ENCODE measurements at places on chromosomes 5 and 9. TPM values are rescaled to one million over a fixed set of nuclear protein-coding genes. Genes with fewer than 3 reads are reported as not detected.

Gene C9orf50
- not detected for total RNA-seq

Gene PCDHA9
- not detected for total RNA-seq

Gene C9
- not detected for total RNA-seq

Gene SPAAR
- 6.3 TPM for total RNA-seq

Gene ARL14EPL
- total RNA-seq = not detected

Gene CPLANE1
- total RNA-seq = 9.0 TPM

Gene SLC45A2
- total RNA-seq = not detected

Gene SMC5
- 15.0 TPM for total RNA-seq

Gene LRRC19
- total RNA-seq = not detected

DNA sequence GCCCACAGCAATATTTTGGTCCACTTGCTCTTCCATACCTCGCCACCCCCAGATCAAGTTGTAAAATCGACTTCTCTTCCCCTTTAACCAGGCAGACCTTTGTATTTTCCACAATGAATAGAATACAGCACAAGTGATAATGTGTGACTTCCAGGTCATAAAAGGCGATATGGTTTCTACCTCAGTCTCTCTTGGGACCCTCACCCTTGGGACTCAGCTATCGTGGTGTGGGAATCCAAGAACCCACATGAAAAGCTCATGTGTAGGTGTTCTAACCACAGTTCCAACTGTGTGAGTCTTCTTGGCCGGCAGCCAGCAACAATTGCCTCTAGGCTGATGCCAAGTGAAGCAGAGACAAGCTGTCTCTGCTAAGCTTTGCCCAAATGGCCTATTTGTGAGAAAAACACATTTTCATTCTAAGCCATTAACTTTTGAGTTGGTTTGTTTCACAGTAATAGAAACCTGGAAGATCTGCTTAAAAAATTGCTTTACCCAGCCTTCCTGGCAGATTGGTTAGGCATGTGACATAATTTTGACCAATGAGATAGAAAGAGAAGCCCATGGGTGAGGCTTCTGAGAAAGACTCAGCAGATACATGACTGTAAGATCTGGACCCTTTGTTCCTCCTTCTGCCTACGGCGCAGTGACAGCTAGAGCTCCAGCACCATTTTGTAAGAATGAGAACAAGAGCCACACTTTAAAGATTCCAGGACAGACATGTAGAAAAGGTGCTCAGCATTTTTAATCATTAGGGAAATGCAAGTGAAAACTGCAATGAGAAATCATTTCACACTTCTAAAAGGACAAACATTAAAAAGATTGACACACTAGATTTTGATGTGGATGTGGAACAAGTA is 18.3 kb upstream of the MLLT3 start:
- H3K4me1 ChIP-seq = no peaks in the 10 kb centered on the region
- no peaks in the 10 kb centered on the region for H3K36me3 ChIP-seq
- DNase-seq = no peak
- no peak overlapping the region for H3K27ac ChIP-seq
- H3K4me3 ChIP-seq = no peak overlapping the region

- H3K4me1 ChIP-seq = no peaks in the 10 kb centered on the region
- no peak for DNase-seq
- H3K36me3 ChIP-seq = no peaks in the 10 kb centered on the region
- no peaks in the 10 kb centered on the region for H3K27me3 ChIP-seq
- no peak overlapping the region for H3K27ac ChIP-seq
These were observed 696.9 kb downstream of the MAT2B start for GRCh38 chr5:164202338-164202737.

DNA sequence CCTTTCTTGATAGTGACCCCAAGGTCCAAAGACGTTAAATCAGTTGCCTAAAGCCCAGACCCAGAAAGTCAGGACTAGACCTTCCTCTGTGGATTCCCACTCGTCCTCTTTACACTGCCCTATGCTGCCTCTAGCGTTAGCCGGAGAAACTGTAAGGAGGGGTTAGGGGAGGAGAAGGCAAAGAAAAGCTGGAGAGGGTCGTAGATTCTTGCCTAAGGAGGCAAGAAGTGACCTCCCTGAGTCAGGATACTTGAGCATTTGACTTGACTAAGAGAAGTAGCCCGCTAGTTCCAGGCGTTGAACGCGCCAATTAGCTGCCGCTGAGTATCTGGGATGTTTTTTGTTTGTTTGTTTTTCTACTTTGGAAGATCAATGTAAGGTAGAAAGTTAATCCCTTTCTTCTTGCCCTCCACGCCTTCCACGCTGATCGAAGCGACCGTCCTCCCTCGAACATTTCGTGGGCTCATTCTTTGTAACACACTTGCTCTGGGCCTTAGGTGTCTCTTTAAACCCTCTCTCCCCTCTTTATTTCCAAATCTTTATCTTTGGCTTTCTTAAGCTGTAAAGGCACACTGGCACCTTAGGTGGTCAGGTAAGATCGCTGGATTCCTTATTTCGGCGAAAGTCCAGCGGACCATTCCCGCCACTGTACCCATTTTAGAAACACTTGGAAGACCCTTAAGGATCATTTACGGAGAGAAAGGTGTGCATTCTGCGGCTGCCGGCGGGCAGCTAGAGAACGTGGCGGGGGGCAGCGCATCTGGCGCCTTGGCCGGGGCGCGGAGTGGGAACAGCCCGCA is 5.1 kb upstream of the RGMB start:
- no peaks in the 10 kb centered on the region for H3K27me3 ChIP-seq
- H3K4me3 ChIP-seq = peak overlapping the region; percentile 55
- H3K27ac ChIP-seq = peak overlapping the region; percentile 78
- no peak for DNase-seq
- no peaks in the 10 kb centered on the region for H3K4me1 ChIP-seq
- no peaks in the 10 kb centered on the region for H3K36me3 ChIP-seq

GRCh38 chr5:147390654-147391225 is 119.1 kb downstream of the DPYSL3 start:
- no peak overlapping the region for H3K27ac ChIP-seq
- DNase-seq = no peak
- no peaks in the 10 kb centered on the region for H3K4me1 ChIP-seq
- H3K27me3 ChIP-seq = no peaks in the 10 kb centered on the region
- H3K4me3 ChIP-seq = no peak overlapping the region
- H3K36me3 ChIP-seq = peaks cover 15% of the 10 kb centered on the region

- peak overlapping the region; percentile 57 for H3K4me3 ChIP-seq
- H3K27ac ChIP-seq = peak overlapping the region; percentile 99
- H3K27me3 ChIP-seq = no peaks in the 10 kb centered on the region
- no peaks in the 10 kb centered on the region for H3K36me3 ChIP-seq
- H3K4me1 ChIP-seq = peaks cover 65% of the 10 kb centered on the region
- DNase-seq = no peak
These were observed 682 bp upstream of the SPTAN1 start for GRCh38 chr9:128551657-128552152.

DNA sequence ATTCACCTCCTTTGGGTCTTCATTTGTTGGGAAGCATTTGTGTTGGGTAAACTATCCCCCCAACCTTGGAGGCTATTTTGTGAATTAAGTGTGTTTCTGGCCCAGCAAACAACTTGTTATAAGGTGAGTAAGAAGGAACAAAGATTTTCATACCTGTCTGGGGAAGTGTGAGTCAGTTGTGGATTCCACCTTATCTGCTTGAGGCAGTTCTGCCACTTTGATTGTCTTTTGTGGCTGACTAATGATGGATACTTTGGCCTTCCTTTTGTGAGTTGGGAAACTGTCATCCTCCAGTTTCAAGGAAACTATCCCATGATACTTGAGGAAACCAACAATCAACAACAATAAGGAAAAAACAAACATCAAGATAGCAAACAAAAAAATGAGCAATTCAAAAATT is 24.6 kb upstream of the CER1 start:
- H3K4me1 ChIP-seq = no peaks in the 10 kb centered on the region
- H3K4me3 ChIP-seq = no peak overlapping the region
- H3K27me3 ChIP-seq = no peaks in the 10 kb centered on the region
- H3K36me3 ChIP-seq = no peaks in the 10 kb centered on the region
- no peak overlapping the region for H3K27ac ChIP-seq

DNA sequence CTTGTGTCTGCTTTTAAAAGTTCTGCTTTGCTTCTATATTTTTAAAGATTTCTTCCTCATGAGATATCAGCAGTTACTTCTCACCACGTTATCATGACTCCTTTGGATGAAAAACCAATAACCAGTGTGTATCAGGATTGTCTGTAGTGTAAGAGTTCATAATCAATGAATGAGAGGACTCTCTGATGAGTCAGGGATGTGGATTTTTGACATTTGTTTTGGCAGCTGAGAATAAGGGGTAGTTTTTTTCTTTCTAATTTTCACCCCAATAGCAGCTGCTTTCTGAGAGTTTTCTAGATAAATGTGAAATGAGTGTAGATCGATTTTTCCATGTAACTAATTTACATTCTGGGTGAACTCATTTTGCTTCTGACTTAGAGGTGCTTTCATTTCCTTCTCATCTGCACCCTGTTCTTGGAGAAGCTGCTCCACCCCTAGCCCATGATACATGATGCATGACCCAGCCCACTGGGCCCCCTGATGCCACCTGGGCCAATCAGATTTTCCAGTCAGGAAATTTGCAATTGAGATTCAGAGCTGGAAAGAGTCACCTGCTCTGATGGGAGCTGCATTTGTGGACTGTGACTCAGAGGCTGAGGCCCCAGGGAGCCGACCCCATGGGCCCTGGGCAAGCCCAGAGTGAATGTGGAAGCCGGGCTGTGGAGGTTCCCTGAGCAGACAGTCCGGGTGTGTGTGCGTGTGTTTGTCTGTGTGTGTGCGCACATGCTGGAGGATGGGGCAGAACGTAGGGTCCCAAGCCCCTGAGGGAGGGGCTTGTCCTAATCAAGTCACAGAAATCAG is 159.3 kb downstream of the RGS3 start:
- no peak overlapping the region for H3K4me3 ChIP-seq
- peak; percentile 65 for DNase-seq
- no peak overlapping the region for H3K27ac ChIP-seq
- H3K36me3 ChIP-seq = no peaks in the 10 kb centered on the region
- H3K4me1 ChIP-seq = no peaks in the 10 kb centered on the region
- H3K27me3 ChIP-seq = no peaks in the 10 kb centered on the region

DNA sequence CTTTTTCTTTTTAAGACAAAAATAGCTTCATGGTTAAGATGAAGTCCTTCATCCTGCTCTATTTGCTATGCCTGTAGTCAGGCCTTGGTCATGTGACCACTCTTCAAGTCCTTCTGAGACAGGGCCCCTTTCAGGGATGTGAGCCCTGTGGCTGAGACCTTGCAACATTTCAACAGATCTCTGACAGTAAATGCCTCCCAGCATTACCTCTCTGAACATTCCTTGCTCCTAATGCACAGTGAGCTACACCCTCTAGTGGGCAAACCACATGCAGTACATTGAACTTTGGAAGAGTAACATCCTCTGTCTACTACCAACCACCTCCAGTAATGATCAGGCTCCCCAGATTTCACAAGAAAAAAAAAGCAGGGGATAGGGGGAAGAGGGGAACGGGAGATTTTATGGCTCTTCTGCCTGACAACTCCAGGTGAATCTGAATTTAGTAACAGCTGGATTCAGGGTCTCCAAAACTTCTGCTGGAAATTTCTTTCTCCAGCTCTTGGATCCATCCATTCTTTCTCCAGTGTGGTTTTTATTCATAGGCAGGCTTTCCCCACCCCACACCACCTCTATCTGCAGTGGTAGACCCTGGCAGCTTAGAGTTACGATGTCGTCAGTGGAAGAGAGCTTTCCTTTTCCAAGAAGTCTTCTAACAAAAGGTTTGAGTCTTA is 8.9 kb upstream of the FBXO38 start:
- no peak overlapping the region for H3K27ac ChIP-seq
- H3K36me3 ChIP-seq = no peaks in the 10 kb centered on the region
- no peaks in the 10 kb centered on the region for H3K27me3 ChIP-seq

- no peaks in the 10 kb centered on the region for H3K4me1 ChIP-seq
- no peak overlapping the region for H3K27ac ChIP-seq
- no peak for DNase-seq
- H3K4me3 ChIP-seq = no peak overlapping the region
- H3K36me3 ChIP-seq = no peaks in the 10 kb centered on the region
These were observed 104.8 kb downstream of the GNA14 start for GRCh38 chr9:77543131-77543822.

GRCh38 chr5:66122379-66123034 is 21.6 kb upstream of the SREK1 start:
- no peak overlapping the region for H3K27ac ChIP-seq
- no peak overlapping the region for H3K4me3 ChIP-seq
- H3K4me1 ChIP-seq = no peaks in the 10 kb centered on the region
- H3K27me3 ChIP-seq = no peaks in the 10 kb centered on the region
- no peaks in the 10 kb centered on the region for H3K36me3 ChIP-seq

- DNase-seq = no peak
- no peak overlapping the region for H3K4me3 ChIP-seq
- no peaks in the 10 kb centered on the region for H3K4me1 ChIP-seq
- no peak overlapping the region for H3K27ac ChIP-seq
- no peaks in the 10 kb centered on the region for H3K27me3 ChIP-seq
These were observed 467.3 kb upstream of the FTMT start for GRCh38 chr5:121384359-121384758.

DNA sequence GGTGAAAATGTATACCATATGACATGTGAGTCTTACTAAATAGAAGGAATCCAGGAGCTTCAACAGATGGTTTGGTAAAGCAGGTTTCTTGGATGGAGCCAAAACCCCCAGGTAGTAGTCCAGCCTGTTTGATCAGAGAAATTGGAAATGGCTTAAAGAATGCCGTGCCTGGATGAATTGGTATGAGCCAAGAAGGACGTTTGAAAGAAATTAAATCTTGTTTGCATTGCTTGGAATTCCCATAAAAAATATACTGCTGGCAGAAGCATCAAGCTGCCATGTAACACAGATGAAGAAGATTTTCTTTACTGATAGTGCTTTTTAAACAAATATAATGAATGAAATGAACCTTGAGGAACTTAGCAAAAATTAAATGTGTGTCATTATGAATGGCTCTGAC is 176.3 kb downstream of the NPR3 start:
- no peaks in the 10 kb centered on the region for H3K4me1 ChIP-seq
- no peaks in the 10 kb centered on the region for H3K36me3 ChIP-seq
- H3K4me3 ChIP-seq = no peak overlapping the region
- H3K27ac ChIP-seq = no peak overlapping the region
- no peaks in the 10 kb centered on the region for H3K27me3 ChIP-seq
- no peak for DNase-seq

DNA sequence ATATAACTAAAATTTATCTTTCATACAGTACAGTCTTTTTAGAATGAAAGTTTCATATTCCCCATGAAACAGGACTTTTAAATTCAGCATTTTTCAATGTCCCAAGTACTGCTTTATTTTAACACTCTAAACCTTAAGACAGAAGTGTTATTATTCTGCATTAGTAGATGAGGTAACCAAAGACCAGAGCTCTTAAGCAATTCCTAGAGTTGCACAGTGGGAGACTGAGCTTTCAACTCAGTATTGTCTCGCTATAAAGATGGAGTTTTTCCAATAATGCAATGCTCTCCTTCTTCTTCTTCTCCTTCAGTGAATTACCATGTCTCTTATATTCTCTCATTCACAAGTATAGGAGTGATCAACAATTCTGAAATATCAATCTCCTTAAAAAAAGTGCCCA is 479.7 kb downstream of the CETN3 start:
- H3K27ac ChIP-seq = no peak overlapping the region
- H3K27me3 ChIP-seq = no peaks in the 10 kb centered on the region
- no peaks in the 10 kb centered on the region for H3K4me1 ChIP-seq
- H3K36me3 ChIP-seq = no peaks in the 10 kb centered on the region
- no peak for DNase-seq

GRCh38 chr9:77806741-77807140 is 158.6 kb upstream of the GNA14 start:
- no peak overlapping the region for H3K4me3 ChIP-seq
- H3K27ac ChIP-seq = no peak overlapping the region
- H3K27me3 ChIP-seq = no peaks in the 10 kb centered on the region
- no peak for DNase-seq
- H3K36me3 ChIP-seq = no peaks in the 10 kb centered on the region
